ENCODE measurements at places on chromosomes 2 and 18. TPM values are rescaled to one million over a fixed set of nuclear protein-coding genes. Genes with fewer than 3 reads are reported as not detected.

The GKN1 gene
- 20.7 TPM for total RNA-seq

The SETBP1 gene
- total RNA-seq, result 39.3 TPM

The FTCDNL1 gene
- total RNA-seq, result not detected

- no peak for DNase-seq
- no peaks in the 10 kb centered on the region for H3K4me1 ChIP-seq
- no peak overlapping the region for H3K27ac ChIP-seq
- no peaks in the 10 kb centered on the region for H3K27me3 ChIP-seq
- H3K36me3 ChIP-seq, result no peaks in the 10 kb centered on the region
Measured at GRCh38 chr2:236997069-236997715, 88.5 kb upstream of the COPS8 start.

DNA sequence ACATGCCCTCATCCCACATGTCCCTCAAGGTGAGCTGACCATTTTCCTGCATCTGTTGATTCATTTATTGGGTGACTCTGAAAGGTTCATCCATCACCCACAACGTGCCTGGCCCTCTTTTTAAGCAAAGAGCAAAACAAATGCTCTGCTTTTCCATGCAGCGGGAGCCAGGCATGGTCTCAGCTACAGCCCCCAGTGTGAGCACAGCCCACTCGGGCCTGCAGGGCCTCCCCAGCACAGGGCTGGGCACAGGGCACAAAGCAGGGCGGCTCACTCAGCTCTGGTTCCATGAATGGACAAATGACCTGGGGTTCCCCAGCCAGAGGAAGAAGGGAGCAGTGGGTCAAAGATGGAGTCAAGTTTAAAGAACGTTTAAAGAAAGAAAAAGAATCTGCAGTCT is 24.1 kb upstream of the OTOS start:
- no peaks in the 10 kb centered on the region for H3K27me3 ChIP-seq
- DNase-seq, result no peak
- H3K4me3 ChIP-seq, result no peak overlapping the region
- no peaks in the 10 kb centered on the region for H3K36me3 ChIP-seq
- no peak overlapping the region for H3K27ac ChIP-seq
- H3K4me1 ChIP-seq, result no peaks in the 10 kb centered on the region

DNA sequence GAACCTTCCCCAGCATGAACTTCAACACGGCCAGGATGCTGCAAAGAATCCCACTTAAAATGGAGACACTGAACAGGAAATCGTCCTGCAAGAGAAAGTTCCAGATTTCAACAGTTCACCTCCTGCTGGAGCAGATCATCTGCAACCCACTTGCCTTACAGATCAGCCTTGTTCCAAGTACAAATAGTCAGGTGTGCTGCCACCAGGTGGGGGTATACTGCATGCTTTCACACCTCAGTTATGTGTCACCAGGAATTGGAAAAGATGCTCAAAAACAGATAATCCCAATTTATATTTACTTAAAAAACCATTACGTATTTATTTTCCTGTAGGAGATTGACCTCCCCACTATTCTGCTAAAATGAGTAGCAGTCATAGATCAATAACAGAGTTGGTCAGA is 212.3 kb downstream of the MGAT5 start:
- H3K27ac ChIP-seq, result no peak overlapping the region
- no peaks in the 10 kb centered on the region for H3K4me1 ChIP-seq
- H3K4me3 ChIP-seq, result no peak overlapping the region
- no peaks in the 10 kb centered on the region for H3K36me3 ChIP-seq

DNA sequence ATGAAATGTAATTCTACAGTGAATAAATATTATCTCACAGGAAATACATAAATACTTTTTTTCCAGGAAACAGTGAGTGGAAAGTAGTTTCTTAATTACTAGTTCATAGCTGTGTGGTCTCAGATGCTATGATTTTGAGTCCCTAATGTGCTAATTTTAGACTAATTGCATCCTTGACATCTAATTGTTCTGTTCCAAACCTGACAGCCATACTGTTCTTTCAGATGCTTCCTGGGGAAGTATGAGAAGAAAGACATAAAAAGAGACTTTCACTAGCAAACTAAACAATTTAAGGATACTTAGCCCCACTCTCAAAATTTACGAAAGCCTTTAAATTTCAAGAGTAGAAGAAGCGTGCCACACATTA is 350.9 kb upstream of the CDH20 start:
- no peaks in the 10 kb centered on the region for H3K27me3 ChIP-seq
- H3K27ac ChIP-seq, result no peak overlapping the region
- no peaks in the 10 kb centered on the region for H3K36me3 ChIP-seq
- H3K4me3 ChIP-seq, result no peak overlapping the region
- no peak for DNase-seq
